ENCODE measurements at places on chromosomes 12 and 14. TPM values are rescaled to one million over a fixed set of nuclear protein-coding genes. Genes with fewer than 3 reads are reported as not detected.
A peak's percentile ranks its signal among the peaks of the same experiment; 100 is the strongest.

The MUCL1 gene
- total RNA-seq, result not detected

GRCh38 chr12:90653040-90653439, 301.9 kb downstream of the CCER1 start:
- no peak for DNase-seq

DNA sequence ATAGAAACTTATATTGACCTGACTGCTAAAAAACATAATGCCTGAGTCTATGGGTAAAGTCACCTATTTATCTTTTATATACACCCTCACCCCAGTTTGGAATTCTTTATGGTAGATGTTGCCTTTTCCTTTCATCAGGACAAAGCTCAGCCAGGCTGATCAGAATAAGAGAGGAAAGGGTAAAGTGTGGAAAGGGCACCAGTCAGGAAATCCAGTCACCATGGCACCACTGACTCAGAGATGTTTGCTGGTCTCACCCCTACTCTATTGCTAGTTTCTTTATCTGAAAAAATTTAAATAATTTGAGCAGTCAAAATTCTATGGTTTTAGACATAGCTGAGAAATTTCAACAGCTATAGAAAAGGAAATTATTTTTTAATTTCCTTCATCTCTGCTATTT, 49.2 kb upstream of the SSTR1 start:
- no peak for DNase-seq

DNA sequence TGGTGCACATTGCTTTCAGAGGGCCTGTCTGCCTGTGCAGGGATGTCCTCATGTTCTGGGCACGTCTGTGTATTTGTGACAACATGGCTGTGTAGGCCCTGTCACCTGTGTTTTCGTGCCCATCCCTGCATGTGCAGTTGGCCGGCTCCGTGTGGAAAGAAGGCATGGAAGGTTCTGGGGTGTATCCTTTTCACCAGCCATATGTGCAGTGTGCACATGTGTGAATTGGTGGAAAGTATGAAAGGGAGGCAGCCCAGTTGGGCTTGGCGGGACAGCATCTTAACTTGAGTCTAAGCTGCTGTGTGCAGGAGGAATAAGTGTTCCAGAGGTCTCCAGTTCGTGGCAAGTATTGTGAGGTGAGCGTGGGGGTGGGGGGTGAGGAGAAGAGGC, 669 bp downstream of the TSPAN11 start:
- DNase-seq, result no peak

- DNase-seq, result no peak
These were observed 54.5 kb upstream of the HECTD1 start for GRCh38 chr14:31261859-31262731.

- peak; percentile 82 for DNase-seq
These were observed 670 bp downstream of the DYRK2 start for GRCh38 chr12:67649261-67649569.

- peak; percentile 62 for DNase-seq
These were observed 5.4 kb downstream of the GAPDH start for GRCh38 chr12:6539707-6540134.

GRCh38 chr14:58455593-58456265, 28.2 kb downstream of the KIAA0586 start:
- no peak for DNase-seq

- no peak for DNase-seq
These were observed 100.1 kb downstream of the CRADD start for GRCh38 chr12:93777254-93777653.

DNA sequence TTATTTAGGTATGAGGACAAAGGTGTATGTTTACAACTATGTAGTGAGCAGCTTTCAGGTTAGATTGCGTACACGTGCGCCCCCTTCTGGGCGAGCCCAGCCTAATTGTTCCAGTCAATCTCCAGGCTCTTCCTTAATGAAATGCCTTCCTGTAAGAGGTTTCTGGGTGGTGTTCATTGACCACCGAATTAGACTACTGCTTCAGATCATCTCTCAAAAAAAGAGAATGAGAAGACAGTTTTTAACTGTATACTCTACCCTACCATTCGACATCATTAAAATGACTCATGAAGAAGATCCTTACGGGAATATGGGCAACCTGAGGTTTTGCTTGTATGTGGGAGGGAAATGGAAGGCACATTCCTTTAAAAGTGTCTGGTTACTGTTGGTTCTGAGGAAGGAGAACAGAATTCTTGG, 2.1 kb downstream of the LUM start:
- DNase-seq, result peak; percentile 2

GRCh38 chr12:115160271-115161128, 476.5 kb upstream of the TBX3 start:
- DNase-seq, result no peak

GRCh38 chr12:3177778-3178425, 100.7 kb downstream of the TSPAN9 start:
- no peak for DNase-seq

DNA sequence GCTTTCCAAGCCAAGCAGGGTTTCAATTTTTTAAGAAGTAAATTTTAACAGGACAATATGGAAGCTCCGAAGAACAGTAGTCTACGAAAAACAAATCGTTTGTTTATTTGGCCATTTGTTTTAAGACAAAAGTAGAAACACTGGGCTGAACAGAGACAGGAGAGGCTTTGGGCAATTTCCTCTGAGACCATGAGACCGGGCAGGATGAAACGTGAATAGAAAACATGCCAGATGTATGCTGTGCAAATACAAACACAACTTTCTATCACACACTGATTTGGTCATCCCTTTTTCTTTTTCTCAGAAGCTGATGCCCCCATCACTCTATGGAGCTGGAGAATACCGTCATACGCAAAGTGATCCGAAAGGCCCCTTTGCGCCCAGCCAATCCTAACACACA, 1111.1 kb downstream of the BCL11B start:
- DNase-seq, result no peak

- no peak for DNase-seq
These were observed 182.0 kb downstream of the DAD1 start for GRCh38 chr14:22407033-22407432.

Data from H7 (cell line).